ENCODE measurements at places on chromosomes 12 and 14.

- DNase-seq: no peak
Measured at GRCh38 chr12:5441497-5442236, 9.8 kb downstream of the NTF3 start.

DNA sequence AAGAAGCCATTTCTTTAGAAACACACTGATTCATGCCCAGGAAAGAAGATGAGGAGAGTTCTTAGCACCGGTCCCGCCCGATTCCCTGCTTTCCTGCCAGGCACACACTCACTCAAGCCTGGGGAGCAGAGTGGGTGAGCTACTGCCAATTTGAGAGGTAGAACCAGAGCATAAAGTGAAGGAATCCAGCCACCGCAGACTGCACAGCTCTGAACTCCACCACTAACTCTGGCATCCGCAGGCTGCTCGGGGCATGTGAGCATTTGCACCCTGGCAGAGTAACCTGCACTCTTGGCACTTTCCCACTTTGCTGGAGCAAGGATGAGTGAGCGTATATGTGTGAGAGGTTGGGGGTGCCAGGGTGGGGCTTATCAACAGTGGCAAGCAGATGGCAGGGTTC is 4.0 kb upstream of the SYNDIG1L start:
- DNase-seq: no peak

- no peak for DNase-seq
Measured at GRCh38 chr14:54574528-54574927, 7.6 kb downstream of the SAMD4A start.

- no peak for DNase-seq
Measured at GRCh38 chr12:87853448-87854003, 175.7 kb downstream of the C12orf50 start.

- DNase-seq: no peak
Measured at GRCh38 chr12:110223777-110224378, 57.2 kb upstream of the ATP2A2 start.

- DNase-seq: no peak
Measured at GRCh38 chr14:60014402-60014801, 77.3 kb upstream of the PCNX4 start.

DNA sequence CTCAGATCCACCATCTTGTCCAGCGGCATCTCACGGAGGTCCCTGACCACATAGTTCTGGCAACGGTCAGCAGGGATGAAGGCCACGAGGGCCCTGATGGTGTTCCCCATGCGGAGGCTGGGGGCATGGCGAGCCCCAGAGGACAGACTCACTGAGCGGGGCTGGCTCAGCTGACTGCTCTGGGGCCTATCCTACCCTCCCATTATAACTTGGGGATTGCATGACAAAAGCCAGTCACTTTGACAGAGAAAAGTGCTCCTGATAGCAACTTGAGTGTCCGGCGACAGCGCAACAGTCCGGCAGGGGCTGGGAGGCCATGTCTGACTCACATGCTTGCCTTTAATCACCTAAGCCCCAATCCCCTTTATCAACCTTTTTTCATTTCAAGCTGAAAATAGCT is at the start of gene LRRC10:
LRRC10 (minus strand) TSS at position 179 of the 400 bp plus-strand sequence; CDS start at position 110, 69 bp downstream.
- no peak for DNase-seq

DNA sequence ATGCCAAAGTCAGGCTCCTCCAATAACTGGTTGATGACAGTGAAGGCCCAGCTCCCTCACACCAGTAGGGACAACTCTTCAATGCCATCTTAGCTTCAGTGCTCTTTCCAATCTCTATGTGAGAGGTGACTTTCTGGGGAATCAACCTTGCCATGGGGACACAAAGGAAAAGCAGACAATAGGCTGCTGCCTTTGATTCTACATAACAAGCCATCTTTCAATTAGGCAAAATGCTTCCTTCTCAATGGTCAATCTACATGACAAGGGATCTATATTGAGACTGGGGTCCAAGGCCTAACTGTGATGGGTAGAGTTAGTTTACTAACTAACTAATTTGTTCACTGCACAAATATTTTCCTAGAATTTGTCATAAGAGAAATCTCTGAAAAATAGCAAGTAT is 1417.5 kb upstream of the SEL1L start:
- DNase-seq: no peak

- no peak for DNase-seq
Measured at GRCh38 chr12:26134540-26134939, 9.7 kb upstream of the BHLHE41 start.

- DNase-seq: no peak
Measured at GRCh38 chr12:49478949-49479664, 59.7 kb upstream of the KCNH3 start.

- DNase-seq: no peak
Measured at GRCh38 chr14:102616318-102616717, 23.9 kb downstream of the RCOR1 start.

DNA sequence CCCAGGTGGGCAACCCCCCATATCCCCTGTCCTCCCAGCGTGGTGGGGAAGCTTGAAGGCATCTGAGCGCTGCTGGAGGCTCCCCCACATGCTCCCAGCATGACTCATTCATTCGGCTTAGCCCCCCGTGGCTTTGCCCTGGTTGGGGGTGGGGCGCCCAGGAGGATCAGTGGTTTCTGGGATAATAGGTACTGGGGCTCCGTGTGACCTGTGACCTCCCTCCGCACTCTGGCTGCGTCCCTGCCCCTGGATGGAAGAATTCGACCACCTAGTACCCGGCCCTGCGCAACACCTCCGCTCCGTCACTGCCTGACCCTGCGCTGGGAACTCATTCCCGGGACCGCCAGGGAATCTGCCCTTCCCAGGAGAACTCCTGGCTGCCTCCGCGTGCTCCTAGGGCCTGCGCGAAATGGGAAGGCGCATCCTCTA is 120.1 kb downstream of the AACS start:
- no peak for DNase-seq

- DNase-seq: no peak
Measured at GRCh38 chr12:84599539-84599938, 313.1 kb downstream of the SLC6A15 start.

DNA sequence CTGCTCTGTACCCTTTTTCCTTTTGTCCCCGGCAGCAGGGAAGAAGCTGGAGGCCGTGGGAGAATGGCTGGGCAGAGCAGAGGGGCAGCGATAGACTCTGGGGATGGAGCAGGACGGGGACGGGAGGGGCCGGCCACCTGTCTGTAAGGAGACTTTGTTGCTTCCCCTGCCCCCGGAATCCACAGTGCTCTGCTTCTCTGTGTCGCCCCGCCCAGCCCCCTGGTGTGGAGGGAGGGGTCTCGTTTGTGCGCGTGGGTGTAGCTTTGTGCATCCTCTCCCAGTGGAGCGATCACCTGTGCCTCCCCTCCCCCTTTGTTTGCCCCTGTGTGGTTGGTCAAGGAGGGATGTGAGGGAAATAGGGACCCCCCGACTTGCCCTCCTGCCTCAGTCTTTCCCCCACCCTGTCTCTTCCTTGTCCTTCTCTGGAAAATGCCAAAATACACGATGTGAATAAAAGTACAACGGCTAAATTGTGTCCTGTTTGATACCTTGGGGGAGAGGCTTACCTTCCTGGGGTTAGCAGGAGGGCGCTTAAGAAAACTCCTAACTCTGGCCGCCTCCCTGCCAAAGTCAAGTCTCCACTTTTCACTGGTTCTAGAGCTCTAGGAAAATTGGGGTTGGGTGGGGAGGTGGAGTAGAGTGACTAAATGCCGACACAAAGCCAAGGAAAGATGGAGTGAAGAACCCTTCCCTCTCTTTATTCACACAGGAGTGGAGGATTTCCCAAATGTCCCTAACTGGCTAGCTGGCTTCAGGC is 990 bp upstream of the TPI1 start:
- DNase-seq: no peak

DNA sequence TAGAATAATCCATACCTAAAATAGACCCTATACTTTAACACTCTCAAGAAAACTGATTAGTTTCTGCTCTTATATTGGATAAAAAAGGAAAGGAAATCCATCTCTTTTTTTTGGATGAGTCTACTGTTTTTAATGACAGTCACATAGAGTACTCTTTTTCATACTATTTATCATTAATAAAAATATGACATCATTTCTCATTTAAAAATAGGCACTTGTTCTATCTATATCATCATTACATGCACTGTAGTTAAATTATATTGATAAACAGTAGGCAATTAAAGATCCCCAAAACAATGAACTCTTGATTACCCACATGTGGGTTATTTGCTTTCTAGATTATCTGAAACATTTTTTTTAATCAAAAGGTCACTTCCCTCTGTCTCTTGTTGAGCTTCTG is 338.8 kb downstream of the NELL2 start:
- no peak for DNase-seq

- DNase-seq: no peak
Measured at GRCh38 chr14:94038921-94039629, 12.9 kb downstream of the OTUB2 start.

- no peak for DNase-seq
Measured at GRCh38 chr12:73998894-73999293, 538.7 kb upstream of the ATXN7L3B start.

DNA sequence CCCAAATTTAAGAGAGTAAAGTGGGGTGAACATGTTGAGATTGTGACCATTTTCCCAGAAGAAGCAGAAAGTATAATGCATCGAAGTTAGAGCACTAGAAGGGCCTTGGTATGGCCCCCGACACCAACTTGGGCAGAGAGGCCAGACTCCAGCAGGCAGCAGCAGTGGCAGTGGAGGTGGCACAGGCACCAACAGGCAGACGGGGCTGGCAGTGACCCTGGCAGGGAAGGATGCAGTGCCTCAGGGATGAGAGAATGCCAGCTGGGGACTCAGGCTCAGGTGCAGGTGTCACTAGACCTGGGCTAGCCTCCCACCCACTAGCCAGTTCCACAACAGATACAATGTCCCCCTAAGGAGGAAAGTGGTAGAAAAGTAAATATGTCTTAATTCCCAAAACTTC is 27.7 kb upstream of the AMIGO2 start:
- DNase-seq: no peak

All from GM12864 (cell line).